ENCODE measurements at places on chromosomes 1 and 21.

DNA sequence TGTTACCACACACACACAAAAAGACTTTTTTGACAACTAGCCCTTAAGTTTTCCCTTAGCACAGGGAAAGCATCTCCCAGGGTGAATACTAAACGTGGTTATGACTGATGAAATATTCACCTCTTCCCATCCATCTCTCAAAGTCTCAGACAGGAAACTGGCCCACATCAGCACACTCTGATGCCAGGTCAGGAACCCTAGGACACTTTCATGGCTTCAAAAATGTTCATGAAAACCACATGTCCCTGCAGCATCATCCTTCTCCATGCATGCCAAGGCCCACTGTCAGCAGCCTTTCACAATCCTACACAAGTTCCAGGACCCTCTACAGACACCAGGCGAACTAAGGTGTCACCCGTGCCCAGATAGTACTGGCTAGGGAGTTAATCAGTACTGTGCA, 68.7 kb downstream of the DNTTIP2 start:
- DNase-seq: no peak

GRCh38 chr21:29371464-29371863, 72.7 kb downstream of the BACH1 start:
- peak; percentile 17 for DNase-seq

- no peak for DNase-seq
Observed at GRCh38 chr21:34020005-34020847, 53.2 kb upstream of the MRPS6 start.

- no peak for DNase-seq
Observed at GRCh38 chr1:208180421-208180820, 63.8 kb downstream of the PLXNA2 start.

DNA sequence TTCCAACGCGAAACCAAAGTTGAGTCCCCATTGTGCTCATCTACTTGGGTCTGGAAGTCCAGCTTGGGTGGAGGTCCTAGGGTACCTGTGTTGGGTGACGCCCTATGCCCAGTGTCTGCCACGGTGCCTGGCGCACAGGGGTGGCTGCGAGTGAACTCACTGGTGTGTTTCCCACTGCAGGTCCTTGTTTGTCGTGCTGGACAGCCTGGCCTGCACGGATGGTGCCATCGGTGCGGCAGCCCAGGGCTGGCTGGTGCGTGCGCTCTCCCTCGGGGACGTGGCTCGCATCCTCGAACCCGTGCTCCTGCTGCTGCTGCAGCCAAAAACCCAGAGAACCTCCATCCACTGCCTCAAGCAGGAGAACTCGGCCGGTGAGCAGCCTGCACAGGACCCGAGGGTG, 80.4 kb upstream of the MORC3 start:
- DNase-seq: no peak

DNA sequence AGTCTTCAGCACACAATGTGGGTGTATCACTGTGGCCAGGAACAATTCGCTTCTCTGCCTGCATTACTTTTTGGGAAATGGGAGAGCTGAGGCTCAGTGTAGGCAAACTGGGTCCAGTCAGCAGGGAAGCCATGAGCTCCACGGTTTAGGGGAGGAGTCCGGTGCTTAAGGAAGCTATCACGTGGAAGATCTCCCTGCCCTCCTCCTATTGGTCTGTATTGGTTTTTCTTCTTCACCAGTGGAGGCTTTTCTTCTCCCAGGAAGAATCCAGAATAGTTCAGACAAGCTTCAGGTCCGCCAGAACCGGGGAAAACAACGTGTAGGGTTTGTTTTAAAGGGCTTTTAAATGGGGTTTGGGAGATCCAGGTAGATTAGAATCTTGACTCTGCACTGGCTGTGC, 156.2 kb upstream of the CAMK1G start:
- no peak for DNase-seq

DNA sequence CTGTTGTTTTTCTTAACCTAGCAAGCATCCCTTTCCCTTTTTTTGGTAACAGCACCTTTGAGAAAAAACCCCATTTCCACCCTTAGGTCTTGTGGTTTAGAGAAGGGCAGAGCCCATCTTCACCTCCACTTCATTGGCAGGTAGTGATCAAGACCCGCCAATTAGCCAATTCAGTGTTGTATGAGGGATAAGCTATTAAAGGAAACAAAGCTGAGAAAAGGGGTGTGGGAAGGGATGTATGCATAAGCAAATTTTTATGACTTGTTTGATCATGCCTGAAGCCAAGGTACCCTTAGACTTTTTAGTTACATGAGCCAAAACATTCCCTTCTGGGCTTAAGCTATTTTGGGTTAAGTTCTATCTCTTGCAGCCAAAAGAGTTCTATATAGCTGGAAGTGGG, 3.6 kb upstream of the ZNF697 start:
- no peak for DNase-seq

GRCh38 chr21:29887313-29888009, 52.3 kb downstream of the GRIK1 start:
- DNase-seq: no peak

- DNase-seq: no peak
Observed at GRCh38 chr1:223179280-223179679, 36.2 kb upstream of the TLR5 start.

DNA sequence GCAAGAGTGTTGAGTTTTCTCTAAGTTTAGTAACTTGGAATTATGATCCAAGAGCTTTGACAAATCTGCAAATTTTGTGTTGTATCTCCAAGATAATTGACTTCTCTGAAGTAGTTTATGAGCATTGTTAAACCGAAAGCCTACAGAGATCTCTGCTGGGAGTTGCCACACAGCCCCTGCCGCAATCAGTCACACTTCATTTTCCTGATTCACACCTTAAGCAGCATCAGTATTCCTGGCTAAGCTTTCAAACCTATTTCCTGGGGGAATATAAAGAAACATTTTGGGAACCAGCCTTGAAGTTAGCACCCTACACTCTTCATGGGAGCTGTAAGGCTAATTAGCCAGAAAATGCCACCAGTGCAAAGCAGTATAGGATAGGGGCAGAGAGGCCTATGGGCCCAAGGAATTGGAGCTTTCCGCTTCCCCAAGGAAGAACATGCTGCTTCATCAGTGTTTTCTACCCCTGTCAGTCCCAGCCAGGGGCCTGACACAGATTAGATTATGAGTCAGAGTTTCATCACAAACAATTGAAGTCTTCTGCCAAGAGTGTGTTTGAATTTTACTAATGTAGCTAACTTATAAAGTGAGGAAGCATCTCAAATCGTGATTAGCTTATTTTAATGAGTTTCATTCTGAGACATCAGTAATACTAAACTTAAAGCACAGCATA, 23.2 kb upstream of the CACYBP start:
- DNase-seq: no peak

DNA sequence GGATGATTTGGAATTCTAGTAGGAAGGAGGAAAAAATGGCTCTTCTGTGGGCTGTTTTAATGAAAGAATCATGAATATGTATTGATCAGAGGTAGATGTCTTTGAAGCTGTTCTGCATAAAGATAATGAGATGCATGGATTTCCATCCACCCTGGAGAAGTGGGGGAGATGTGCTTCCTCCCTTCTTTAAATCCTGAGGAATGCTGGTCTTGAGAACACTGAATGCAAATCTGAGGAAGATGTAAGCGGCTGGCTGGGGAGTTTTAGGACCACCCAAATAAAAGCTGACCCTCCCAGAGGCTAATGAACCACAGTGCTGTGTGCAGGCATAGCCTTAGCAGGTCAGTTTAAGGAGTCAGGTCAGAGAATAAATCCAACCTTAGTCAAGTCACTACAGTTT, 37.3 kb downstream of the ZMYND12 start:
- no peak for DNase-seq

DNA sequence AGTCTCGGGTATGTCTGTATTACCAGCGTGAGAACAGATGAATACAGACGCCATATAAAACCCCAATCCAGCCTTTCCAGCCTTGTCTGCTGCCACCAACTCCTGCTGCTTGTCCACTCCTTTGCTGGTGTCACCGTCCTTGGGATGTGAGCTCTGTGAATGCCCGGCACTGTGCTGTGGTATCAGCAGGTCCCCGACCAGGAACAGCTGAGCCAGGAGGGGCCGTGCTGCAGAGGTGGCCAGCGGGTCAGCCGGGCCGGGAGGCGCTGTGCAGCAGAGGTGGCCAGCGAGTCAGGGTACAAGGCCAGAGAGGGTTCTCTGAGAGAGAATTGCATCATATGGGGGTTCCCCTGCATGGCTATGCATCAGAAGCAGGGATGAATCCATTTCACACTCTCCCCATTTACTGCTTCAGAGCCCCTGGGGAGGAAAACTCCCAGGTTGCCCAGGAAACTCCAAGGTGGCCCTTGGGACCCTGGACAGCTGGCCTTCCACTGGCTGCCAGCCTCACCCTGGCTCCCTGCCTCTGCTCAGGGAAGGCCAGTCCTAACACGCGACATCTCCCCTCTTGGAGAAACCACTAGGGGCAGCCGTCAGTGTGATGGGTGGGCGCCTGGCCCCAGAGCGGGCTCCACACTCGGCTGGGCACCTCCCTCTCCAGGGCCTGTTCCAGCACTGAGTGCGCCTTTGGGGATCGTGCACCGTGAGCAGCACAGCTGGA, 122.4 kb upstream of the COL6A1 start:
- no peak for DNase-seq

GRCh38 chr1:204396015-204396583, 15.5 kb downstream of the PPP1R15B start:
- no peak for DNase-seq

GRCh38 chr1:98870959-98871903, 133.4 kb downstream of the PLPPR5 start:
- peak; percentile 7 for DNase-seq

DNA sequence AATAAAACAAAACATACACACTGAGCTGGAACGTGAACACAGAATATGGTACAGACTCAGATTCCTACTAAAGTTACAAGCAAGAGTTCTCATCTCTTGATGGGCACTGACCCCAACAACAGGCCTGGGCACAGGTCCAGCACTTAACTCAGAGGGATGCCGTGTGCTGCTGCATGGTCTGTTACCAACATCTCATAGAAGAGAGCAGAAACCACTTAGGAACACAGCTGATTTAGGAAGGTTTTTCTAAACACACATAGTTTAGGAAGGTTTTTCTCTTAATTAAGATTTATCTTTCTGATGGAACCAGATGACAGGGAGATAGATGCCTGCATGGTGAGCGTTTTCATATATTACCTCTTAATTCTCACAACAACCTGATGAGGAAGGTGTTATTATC, 1.5 kb downstream of the GCLM start:
- DNase-seq: no peak

DNA sequence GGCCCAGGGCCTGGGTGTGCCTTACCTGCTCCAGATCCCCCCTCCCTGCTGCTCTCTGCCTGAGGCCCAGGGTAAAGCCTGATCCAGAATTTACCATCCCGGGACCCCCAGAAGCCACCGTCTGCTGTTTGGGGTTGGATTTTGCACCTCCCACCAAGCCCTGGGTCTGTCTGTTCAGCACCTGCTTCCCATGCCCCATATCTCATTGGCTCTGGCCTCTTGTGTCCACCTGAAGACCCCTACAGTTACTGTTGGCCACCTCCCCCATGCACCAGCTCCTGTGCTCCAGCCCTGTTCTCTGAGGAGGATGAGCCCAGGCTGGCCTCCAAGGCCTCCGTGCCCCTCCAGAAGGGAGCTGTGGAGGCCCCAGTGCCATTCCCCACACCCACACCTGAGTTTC, 113.9 kb downstream of the GRIK3 start:
- DNase-seq: no peak

DNA sequence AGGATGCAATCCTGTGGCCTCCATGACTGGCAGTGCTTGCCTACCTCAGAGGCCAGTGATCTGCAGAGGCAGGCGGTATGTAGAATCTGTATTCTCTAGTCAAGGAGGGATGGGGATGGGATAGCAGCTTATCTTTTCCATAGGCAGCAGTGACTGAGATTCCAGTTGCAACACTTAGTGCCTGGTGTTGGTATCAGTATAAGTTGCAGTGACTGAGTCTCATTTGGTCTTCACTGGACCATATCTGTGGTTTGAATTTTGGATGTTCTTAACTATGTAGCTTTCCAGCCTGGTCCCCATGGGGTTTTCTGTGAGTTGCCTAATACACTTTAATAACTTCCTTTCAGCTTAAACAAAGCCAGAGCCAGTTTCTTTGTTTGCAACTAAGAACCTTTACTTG, 16.5 kb downstream of the DYRK1A start:
- no peak for DNase-seq

GRCh38 chr1:21620011-21620410, 49.1 kb downstream of the RAP1GAP start:
- DNase-seq: no peak

GRCh38 chr1:42150651-42151050, 2.6 kb upstream of the GUCA2B start:
- DNase-seq: no peak
